ENCODE measurements at places on chromosomes 11 and 22. TPM values are rescaled to one million over a fixed set of nuclear protein-coding genes. Genes with fewer than 3 reads are reported as not detected.

DNA sequence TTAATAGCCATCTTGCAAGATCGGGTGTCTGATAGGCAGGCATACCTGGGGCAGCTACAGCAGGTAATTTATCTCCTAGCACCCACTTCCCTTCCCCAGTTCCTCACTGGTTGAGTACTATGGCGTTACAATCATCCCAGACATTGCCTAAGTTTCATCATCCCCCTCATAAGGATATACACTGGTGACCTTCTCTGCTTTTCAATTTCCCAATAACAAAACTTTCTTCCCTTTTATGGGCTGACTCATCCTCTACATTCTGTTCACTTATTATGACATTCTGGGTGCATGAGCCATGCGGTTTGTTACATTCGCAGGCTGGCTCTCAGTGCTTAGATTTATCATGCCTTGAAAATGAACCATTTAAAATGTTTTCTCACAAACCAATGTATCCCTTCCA, 5.0 kb upstream of the MRPL11 start:
- DNase-seq, result no peak

- no peak for DNase-seq
These were observed 94.5 kb upstream of the HSD17B12 start for GRCh38 chr11:43585877-43586608.

DNA sequence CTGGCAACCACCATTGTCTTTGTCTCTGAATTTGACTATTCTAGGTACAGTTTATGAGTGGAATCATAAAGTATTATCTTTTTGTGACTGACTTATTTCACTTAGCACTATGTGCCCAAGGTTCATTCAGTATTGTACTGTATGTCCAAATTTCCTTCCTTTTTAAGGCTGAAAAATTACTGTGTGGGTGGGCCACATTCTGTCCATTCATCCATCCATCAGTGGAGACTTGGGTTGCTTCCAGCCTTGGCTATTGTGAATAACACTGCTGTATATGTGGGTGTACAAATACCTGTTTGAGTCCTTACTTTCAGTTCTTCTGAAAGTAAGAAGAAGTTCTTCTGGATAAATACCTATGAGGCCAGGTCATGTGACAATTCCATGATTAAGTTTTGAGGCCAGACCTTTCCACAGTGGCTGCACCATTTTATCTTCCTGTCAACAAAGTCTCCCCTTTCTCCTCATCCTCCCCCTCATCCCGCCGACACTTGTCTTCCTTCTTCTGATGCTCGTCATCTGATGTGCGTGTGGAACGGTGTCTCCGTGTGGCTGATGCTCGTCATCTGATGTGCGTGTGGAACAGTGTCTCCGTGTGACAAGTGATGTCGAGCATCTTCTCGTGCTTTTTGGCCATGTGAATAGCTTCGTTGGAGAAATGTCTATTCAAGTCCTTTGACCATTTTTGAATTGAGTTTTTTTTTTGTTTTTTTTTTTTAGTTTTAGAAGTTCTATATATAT, 49.5 kb downstream of the SBF1 start:
- no peak for DNase-seq

DNA sequence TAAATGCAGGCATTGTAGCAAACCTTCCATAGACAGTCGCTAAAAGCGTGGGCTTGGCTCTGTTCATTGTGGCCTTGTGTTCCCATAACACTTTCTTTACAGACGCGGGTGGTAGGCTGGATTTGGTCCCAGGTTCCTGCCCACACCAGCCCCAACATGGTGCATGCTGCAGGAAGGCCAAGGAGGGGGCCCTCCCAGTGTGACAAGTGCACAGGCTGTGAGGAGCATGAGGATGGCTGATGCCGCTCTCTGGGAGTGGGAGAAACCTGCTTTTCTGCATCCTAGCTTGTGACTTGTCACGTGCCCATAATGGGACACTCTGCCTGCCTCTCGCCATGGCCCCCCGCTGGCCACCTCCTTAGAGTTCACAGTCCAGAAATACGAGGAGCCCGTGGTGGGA, 161.8 kb upstream of the B3GAT1 start:
- DNase-seq, result no peak

Gene OMP
- total RNA-seq, result 5.2 TPM

Gene ANKK1
- 0.14 TPM for total RNA-seq

Gene SSTR3
- total RNA-seq, result not detected

Gene TRIM51
- total RNA-seq, result not detected

Data from upper lobe of left lung (tissue), 6 donors.